NCI-H748 treated with DMSO at 0.1 percent for 48 hours (cell line): ENCODE measurements at places on chromosomes 12 and 14.

DNA sequence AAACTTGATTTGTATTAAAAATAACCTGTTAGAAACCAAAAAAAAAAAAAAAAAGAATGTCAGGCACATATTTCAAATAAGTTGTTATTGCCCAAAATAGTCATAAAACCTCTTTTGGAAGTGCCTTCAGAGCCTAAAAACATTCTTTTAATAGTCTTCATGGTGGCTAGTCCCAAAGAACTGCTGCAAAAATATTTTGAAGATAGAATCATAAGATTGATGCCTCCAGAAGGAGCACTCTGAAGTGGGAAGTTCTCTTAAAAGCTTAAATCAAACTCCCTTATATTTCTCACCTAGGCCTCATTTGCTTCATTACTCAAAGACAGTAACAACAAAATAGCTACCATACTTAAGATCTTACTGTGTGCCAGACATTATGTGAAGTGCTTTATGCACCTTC lies 27.2 kb upstream of the NT5DC3 start:
- DNase-seq = no peak

DNA sequence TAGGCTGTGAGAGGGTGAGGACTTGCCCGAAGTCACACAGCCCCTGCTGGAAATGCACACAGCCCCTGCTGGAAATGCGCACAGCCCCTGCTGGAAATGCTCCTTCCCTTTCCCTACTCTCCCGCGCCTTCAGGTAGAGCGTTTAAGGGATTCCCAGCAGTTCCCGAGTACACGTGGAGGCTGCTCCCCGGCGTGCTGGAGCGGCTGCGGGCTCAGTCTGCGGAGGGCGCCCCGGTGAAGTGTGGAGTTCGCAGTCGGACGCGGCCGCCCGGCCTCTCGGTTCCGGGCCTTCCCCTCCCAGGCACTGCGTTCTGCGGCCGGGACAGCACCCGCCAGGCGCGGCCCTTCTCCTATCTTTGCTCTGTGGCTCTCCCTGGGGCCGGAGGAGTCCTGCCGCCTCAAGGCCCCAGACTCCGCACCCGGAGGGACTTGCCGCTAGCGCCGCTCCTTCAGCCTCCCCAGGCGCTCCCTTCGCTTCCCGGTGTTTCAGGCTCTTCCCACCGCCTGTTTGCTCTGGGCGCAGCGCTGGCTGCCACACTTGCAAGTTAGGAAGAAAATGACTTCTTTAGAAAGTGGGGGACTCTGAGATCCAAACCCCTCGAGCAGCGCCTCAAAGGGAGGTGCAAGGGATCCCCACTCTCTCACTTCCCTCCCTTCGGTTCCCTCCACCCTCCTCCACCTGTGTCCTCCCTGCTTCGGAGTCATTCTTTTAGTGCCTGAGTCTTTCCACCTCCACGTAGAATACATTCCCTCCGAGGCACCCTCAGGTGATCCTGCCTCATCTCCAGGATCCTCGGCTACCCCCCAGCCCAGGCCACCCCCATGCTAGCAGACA lies 8.3 kb upstream of the TBX5 start:
- DNase-seq = no peak

GRCh38 chr14:22658946-22659345 lies 14.8 kb upstream of the OR6J1 start:
- DNase-seq = no peak

- no peak for DNase-seq
Measured at GRCh38 chr12:53365245-53365904, 14.6 kb upstream of the SP1 start.

- DNase-seq = no peak
Measured at GRCh38 chr14:32824195-32824594, 114.5 kb upstream of the NPAS3 start.

- peak; percentile 40 for DNase-seq
Measured at GRCh38 chr12:106711316-106711715, 63.2 kb upstream of the RIC8B start.

DNA sequence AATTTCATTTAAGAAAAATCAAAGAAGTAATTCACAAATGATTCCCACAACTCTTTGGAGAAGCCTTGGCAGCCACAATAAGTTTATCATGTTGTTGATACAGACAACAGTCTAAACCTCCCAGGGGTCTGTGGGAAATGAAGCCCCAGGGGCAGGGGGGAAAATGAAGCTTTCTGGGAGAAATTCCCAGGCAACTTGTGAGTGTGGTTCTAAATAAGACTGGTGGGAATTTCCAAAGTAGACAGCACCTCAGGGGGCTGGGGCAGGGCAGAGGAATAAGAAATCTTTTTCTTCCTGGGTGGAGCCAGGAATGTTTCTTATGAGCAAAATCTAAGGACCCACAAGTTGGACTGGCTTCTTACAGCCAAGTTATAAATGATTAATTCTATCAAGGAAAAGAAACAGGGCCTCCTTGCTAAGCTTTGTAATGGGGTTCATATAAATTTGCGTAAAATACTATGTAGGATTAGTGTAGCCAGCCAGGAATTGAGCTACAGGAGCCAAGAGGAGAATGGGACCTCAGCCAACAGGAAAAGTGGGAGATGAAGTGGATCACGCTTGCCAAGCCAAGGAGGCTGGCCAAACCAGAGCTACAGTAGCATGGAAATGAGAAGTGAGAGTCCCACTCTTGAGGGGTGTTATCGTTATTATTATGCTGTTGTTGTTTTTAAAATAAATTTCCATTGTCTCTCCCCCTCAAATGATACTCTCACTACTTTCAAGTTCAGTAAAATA lies 182.9 kb upstream of the FAR2 start:
- DNase-seq = no peak

DNA sequence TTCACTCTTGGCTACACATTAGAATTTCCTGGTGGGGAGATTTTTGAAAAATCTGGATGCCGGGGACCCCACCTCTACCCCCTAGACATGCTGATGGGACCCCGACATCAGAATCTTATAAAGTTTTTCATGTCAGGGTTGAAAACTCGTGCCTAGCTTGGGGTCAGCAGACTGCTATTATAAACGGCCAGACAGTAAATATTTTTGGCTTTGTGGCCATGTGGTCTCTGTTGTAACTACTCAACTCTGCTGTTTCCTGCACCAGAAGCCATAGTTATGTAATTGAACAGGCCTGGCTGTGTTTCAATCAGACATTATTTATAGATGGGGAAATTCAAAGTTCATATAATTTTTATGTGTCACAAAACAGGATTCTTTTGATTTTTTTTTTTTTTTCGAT lies 41.6 kb downstream of the ACACB start:
- DNase-seq = no peak

DNA sequence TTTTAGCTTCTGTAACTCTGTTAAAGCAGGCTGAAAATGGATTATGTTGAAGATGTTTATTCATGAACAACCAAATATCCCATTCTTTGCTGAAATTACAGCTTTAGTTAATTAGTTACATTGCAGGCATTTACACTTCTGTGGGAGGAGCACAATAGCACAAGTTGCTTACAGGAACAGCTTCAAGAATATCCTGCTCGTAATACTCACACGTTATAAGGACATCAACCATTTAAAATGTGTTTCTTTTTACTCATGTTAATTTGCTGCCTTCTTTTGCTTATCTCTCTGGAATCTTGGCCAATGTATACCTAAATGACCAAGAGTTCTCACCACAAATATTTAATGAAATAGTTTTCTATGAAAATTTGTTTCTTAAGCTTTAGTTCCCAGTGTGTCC lies 305.2 kb upstream of the SYT1 start:
- DNase-seq = no peak

- DNase-seq = no peak
Measured at GRCh38 chr14:79631276-79631675, 580.0 kb downstream of the DIO2 start.

DNA sequence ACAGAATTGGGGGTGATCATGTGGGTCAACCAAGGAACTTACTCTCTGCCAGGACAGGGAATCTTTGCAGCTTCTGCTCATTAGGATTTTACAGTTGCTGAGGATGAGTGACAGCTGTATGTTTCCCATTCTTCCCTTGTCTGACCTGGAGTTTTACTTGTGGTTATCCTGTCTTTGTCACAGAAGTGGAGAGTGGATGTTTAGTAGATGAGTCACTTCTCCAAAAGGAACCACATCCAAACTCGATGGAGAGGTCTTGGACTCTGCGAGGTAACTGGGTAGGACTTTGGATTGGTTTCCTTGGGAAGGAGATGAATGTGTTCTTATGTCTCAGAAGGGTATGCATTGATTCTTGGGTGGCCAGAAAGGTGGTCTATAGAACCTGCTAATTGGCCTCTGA lies 53.8 kb upstream of the USP44 start:
- DNase-seq = no peak

- DNase-seq = peak; percentile 2
Measured at GRCh38 chr14:105363847-105364708, 34.3 kb upstream of the TEX22 start.

GRCh38 chr12:124930586-124930985 lies 16.1 kb upstream of the UBC start:
- DNase-seq = no peak

DNA sequence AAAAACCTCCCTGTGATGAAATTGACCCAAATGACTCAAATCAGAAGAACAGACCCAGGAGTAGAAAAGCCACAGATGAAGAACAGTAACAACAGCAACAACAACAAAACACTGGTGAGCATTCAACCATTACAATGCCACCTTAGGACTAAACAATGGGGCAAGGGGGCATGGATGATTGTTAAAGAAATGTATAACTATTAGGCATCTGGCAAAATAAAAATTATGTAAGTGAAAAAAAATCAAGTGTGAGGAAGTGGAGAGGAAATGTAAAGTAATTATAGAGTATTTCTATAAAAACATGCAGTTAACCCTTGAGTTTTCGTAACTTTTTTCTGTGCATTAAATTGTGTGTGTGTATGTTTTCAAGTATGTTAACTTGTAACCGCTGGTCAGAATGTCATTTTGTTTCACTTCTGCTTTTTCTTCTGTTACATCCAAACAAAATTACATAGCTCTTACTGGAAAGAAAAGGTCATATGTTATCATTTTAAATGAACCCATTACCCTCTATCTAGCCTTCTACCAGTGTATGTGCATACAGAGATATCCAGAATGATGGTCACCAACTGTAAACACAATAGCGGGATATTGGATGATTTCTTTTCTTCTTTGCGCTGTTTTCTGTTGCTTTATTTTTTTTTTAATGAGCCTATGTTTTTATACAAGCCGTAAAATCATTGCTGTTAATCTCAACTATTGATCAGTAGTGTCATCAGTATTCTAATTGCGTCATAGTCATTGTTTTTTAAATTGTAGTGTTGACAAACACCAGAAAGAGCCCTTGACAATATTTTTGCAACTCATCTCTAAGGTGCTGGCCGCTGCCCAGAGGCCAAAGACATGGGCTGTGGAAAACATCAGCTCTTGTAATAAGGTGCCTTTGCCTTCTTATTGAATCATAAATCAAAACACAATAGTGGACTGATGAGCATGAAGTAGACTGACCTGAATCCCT lies 170.6 kb downstream of the CRADD start:
- no peak for DNase-seq

- no peak for DNase-seq
Measured at GRCh38 chr12:110367181-110367864, 36.2 kb downstream of the ANAPC7 start.

DNA sequence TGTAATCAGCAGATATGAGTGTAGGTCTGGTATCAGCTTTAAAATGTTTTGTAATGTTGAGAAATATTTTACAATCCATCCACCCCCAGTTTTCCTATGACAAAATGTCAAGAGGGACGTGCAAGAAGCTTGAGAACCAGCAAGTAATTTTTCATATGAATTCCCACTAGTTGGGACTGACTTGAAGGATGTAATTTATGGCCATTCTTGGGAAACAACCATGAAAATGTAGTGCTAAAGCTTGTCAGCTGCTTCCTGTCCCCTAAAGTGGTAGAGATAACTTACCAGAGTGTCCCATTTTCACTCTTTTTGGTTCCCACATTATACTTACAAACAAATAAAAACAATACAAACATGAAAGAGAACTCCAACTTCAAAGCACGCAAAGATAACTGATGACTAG lies 63.9 kb downstream of the RERG start:
- DNase-seq = no peak

GRCh38 chr12:10283027-10283426 lies 24.6 kb upstream of the KLRD1 start:
- no peak for DNase-seq

GRCh38 chr12:56274299-56274698 lies 7.6 kb downstream of the COQ10A start:
- DNase-seq = no peak

GRCh38 chr14:99255621-99256482 lies 16.1 kb downstream of the BCL11B start:
- DNase-seq = no peak

DNA sequence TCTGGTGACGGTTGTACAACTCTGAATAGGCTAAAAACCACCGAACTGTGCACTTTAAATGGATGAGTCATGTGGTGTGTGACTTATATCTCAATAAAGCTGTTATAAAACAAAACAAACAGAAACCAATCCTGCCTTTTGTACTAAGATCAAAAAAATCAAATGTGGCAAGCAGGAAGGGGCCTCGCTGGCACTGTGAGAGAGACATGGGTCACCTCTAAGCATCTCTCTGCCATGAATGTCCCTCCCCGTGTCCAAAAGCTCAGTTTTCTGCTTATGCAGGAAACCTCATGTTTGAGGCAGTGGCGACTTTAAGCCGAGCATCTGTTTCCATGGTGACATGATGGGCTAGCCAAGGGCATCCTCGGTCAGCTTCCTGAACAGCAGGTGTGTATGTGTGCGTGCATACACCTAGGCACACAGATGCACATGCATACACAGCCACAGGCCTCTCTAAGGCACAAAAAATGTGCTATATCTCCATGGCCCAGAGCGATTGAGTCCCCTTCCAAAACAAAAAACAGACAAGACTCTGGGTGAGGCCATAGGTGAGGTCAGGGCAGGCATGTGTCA lies 44.4 kb downstream of the ARL6IP4 start:
- peak; percentile 8 for DNase-seq

GRCh38 chr12:94545935-94546771 lies 86.5 kb upstream of the CEP83 start:
- peak; percentile 11 for DNase-seq

DNA sequence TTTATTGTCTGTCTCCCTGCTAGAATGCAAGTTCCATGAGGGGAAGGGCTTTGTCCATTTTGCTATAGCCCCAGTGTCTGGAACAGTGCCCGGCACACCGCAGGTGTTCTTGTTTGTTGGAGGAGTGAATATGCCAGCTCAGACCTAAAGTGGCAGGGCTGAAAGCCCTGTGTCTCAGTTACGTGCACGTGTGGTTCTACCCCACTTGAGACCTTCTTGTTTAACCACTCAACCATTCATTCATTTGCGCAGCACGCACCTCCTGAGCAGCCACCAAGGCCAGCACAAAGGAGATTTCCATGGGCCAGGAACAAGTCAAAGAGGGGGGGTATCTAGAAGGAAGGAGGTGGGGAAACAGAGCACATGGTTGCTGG lies 338.0 kb upstream of the FKBP4 start:
- DNase-seq = peak; percentile 46

GRCh38 chr12:100862676-100863075 lies 68.1 kb downstream of the ANO4 start:
- DNase-seq = no peak
